ENCODE measurements at places on chromosomes 2 and 18.

- no peak for DNase-seq
These were observed 45.4 kb upstream of the GORASP2 start for GRCh38 chr2:170883683-170884082.

GRCh38 chr2:165055082-165055851 lies 99.9 kb upstream of the SLC38A11 start:
- DNase-seq: no peak

GRCh38 chr2:72124376-72124775 lies 23.3 kb downstream of the CYP26B1 start:
- peak; percentile 62 for DNase-seq

- no peak for DNase-seq
These were observed 210.5 kb upstream of the PIK3C3 start for GRCh38 chr18:41744421-41745030.

- DNase-seq: no peak
These were observed 226.1 kb downstream of the DSEL start for GRCh38 chr18:67290421-67290820.

Data from fibroblast of skin of right quadriceps (primary cell).